ENCODE measurements at places on chromosomes 16 and 17. TPM values are rescaled to one million over a fixed set of nuclear protein-coding genes. Genes with fewer than 3 reads are reported as not detected.

The CACNA1H gene
- 2.9 TPM for total RNA-seq

The HOXB2 gene
- total RNA-seq, result 19.5 TPM

The TBC1D3 gene
- total RNA-seq, result not detected

The CLEC18A gene
- 0.68 TPM for total RNA-seq

The CDC42EP4 gene
- total RNA-seq, result 1.5 TPM

The KRT25 gene
- total RNA-seq, result not detected

The HS3ST2 gene
- 0.45 TPM for total RNA-seq

The NME4 gene
- 8.2 TPM for total RNA-seq

The LPO gene
- not detected for total RNA-seq

The C17orf78 gene
- total RNA-seq, result not detected

The LITAFD gene
- total RNA-seq, result not detected

The TNFAIP1 gene
- 20.3 TPM for total RNA-seq

The TBC1D3E gene
- not detected for total RNA-seq

The SHISA9 gene
- not detected for total RNA-seq

The EVI2A gene
- 78.3 TPM for total RNA-seq

The SLC5A10 gene
- not detected for total RNA-seq

The MARCHF10 gene
- 0.14 TPM for total RNA-seq

The KRTAP3-1 gene
- not detected for total RNA-seq

The PABPN1L gene
- total RNA-seq, result not detected

The PRSS27 gene
- 2.2 TPM for total RNA-seq

The ABCA8 gene
- total RNA-seq, result not detected

The PLEKHM1 gene
- total RNA-seq, result 61.3 TPM

The GRB7 gene
- 0.37 TPM for total RNA-seq

The TSPOAP1 gene
- 77.7 TPM for total RNA-seq
